ENCODE measurements at places on chromosomes 5 and 9. TPM values are rescaled to one million over a fixed set of nuclear protein-coding genes. Genes with fewer than 3 reads are reported as not detected.
A peak's percentile ranks its signal among the peaks of the same experiment; 100 is the strongest.

DNA sequence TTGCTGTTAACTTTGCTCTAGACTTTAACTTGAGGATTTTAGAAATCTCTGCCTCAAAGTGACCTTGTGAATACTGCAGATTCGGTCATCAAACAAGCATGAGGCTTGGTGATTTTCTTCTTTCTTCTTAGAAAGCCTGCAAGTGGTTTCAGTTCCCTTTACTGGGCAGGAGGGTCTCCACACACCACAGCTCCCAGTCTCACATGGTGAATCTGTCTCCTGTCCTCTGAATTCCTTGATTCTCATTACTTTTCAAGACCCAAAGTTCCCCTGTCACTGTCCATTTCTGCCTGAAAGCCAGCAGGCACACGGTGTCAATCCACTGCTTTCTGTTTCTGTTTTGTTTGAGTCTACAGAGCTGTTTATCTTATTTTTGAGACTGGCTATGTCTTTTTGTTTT lies 14.1 kb downstream of the HSPB3 start:
- H3K27ac ChIP-seq = peak overlapping the region; percentile 94
- H3K4me1 ChIP-seq = peaks cover 4% of the 10 kb centered on the region
- peak; percentile 18 for DNase-seq
- H3K4me3 ChIP-seq = peak overlapping the region; percentile 44

- H3K4me1 ChIP-seq = no peaks in the 10 kb centered on the region
- H3K4me3 ChIP-seq = no peak overlapping the region
- 0 out of 2 replicates have a peak, but pooled peaks cover 2% of the 10 kb centered on the region for H3K27me3 ChIP-seq
- no peaks in the 10 kb centered on the region for H3K36me3 ChIP-seq
- DNase-seq = no peak
Observed at GRCh38 chr5:137336161-137336560, 163.0 kb downstream of the SPOCK1 start.

Gene PCDHGB5
- 17.5 TPM for total RNA-seq

Gene SLC1A1
- 3.9 TPM for total RNA-seq

Gene PPIC
- total RNA-seq = 20.6 TPM

Gene GRIN1
- total RNA-seq = not detected

DNA sequence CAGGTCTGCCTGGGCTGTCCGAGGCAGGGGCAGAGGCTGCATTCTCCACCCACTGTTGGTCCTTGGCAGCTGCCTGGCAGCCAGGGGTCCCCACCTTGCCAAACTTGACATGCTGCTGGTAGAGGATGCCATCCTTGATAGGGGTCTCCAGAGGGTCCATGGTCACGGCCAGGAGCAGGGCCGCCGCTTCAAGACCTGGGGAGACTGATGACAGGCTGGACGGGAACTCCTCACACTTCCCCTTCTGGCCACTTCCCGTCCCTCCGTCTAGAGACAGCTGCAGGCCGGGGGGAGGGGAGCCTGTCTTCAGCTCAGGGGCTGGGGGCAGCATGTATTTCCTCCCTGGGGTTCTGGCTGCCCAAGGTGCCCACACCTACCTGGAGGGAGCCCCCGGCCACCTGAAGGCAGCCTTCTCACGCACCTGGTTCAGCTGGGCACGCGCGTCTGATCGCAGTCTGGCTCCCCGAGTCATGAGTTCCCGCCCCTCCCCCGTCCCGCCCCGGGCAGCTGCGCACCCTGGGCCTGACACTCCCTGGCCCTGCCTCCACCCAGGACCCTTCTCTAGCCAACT lies at the start of gene DOK3:
Gene DOK3 (minus strand): TSS at position 446 of the 571 bp plus-strand sequence. CDS start 286 bp downstream, at position 160.
- H3K27ac ChIP-seq = no peak within 1 kb of the TSS
- no peaks in the 10 kb centered on the region for H3K4me1 ChIP-seq
- peaks cover 45% of the 10 kb centered on the region for H3K36me3 ChIP-seq
- H3K27me3 ChIP-seq = no peaks in the 10 kb centered on the region

DNA sequence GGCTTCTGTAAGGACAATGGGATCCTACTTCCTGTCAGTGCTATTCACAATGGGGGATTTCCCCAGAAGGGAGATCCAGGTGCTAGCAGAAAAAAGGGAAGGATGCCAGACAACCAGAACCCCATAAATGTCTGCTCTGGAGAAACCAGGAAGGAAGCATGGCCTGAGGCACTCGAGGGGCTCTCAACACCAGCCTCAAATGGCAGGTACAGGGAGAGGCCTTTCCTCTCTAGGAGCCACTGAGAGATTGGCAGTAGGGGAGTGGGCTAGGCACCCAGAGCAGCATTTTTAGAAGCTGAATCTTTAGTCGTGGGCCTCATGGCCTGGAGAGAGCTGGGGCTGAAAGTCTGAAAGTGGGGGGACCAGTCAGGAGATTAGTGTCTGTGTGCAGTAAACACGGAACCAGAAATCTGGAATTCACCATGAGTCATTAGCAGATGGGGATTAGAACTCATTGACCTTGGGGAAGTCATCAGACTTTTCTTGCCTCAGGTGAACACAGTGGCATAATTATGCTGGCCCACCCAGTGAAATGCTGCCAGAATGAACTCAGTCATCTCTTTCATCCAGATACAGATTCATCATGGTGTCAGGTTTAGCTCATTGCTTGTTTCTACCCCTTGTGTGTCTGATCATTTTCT lies 28.3 kb downstream of the ARHGEF28 start:
- H3K4me3 ChIP-seq = no peak overlapping the region
- no peaks in the 10 kb centered on the region for H3K36me3 ChIP-seq
- H3K27ac ChIP-seq = no peak overlapping the region
- H3K4me1 ChIP-seq = peaks cover 8% of the 10 kb centered on the region
- peak; percentile 69 for DNase-seq

GRCh38 chr9:137042751-137043727 lies 2.9 kb downstream of the NPDC1 start:
- no peak overlapping the region for H3K4me3 ChIP-seq
- H3K27me3 ChIP-seq = peaks cover 9% of the 10 kb centered on the region
- H3K36me3 ChIP-seq = peaks cover 15% of the 10 kb centered on the region
- no peak overlapping the region for H3K27ac ChIP-seq
- no peak for DNase-seq
- H3K4me1 ChIP-seq = peaks cover 11% of the 10 kb centered on the region

Gene MARCOL
- not detected for total RNA-seq

GRCh38 chr5:19767987-19768386 lies 220.0 kb downstream of the CDH18 start:
- H3K4me3 ChIP-seq = no peak overlapping the region
- no peaks in the 10 kb centered on the region for H3K4me1 ChIP-seq
- no peaks in the 10 kb centered on the region for H3K36me3 ChIP-seq
- no peak overlapping the region for H3K27ac ChIP-seq
- DNase-seq = no peak

Gene SERF1A
- 2.2 TPM for total RNA-seq

Gene BARHL1
- not detected for total RNA-seq

Gene TMEM232
- 0.56 TPM for total RNA-seq

DNA sequence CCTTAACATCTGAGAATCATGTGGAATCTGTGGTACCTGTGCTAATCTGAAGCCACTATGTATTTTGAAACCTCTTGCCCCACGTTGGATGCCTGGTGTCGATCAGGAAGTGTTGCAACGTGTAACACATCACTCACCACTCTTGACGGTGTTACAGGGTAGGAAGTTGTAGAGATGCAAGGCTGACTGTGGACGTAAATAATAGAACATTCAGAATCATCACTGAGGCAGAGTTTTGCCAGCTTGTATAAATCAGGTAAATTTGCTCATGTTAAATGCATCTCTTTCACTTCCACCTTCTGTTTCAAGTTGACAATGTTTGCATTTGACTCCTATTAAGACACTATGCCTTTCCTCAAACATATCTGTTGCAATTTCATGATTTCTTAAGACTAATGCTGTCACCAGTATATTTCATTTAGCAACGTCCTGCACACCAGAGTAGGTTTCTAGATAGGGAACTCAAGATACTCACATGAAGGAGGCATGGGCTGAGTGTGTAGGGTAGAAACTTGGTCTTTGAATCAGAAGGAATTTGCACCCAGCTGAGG lies 38.1 kb downstream of the BASP1 start:
- peaks cover 34% of the 10 kb centered on the region for H3K4me1 ChIP-seq
- no peak overlapping the region for H3K27ac ChIP-seq
- H3K27me3 ChIP-seq = no peaks in the 10 kb centered on the region
- peaks cover 16% of the 10 kb centered on the region for H3K36me3 ChIP-seq

DNA sequence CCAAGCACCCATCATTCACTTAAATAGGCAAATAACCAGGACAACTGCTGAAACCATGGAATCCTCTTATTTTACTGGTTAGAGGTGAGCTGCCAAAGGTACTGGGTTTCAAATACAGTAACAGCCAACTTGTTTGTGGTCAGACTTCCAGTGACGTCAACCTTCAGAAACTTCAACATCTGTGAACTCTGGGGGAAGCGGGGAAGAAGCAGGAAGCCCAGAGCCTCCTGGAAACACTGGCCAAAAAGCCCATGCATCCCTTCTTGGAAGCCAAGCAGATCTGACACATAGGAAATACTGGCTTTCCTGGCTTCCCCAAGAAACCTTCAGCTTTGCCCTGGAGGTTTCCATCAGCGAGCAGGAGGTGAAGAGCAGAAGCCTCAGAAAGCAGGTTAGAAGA lies 4.9 kb upstream of the FRRS1L start:
- peak; percentile 59 for DNase-seq
- no peaks in the 10 kb centered on the region for H3K36me3 ChIP-seq
- no peak overlapping the region for H3K4me3 ChIP-seq
- no peaks in the 10 kb centered on the region for H3K4me1 ChIP-seq

DNA sequence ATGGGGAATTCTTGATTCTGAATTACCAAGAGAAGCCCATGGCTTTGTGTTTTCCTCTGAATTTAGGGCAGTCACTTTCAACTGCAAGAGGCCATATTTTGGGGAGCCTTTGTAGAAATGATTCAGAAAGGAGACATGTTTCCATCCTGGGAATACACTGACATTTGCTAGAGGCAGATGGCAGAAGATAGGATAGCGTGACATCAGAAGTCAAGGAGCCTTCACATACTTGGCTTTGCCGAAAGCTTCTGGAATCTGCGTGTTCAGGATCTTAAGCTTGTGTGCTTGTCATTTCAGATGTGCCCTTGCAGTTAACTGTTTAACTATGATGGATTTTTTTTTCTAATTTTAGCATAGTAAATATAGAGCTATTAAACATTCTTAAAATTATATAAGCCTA lies 296.2 kb downstream of the ARHGEF28 start:
- no peaks in the 10 kb centered on the region for H3K4me1 ChIP-seq
- DNase-seq = no peak
- no peak overlapping the region for H3K27ac ChIP-seq
- H3K4me3 ChIP-seq = no peak overlapping the region

Gene PHPT1
- 79.8 TPM for total RNA-seq

- H3K36me3 ChIP-seq = no peaks in the 10 kb centered on the region
- DNase-seq = no peak
- no peak overlapping the region for H3K27ac ChIP-seq
- no peak overlapping the region for H3K4me3 ChIP-seq
- 0 out of 2 replicates have a peak, but pooled peaks cover 2% of the 10 kb centered on the region for H3K27me3 ChIP-seq
Observed at GRCh38 chr5:56640763-56641406, 174.5 kb upstream of the MAP3K1 start.

DNA sequence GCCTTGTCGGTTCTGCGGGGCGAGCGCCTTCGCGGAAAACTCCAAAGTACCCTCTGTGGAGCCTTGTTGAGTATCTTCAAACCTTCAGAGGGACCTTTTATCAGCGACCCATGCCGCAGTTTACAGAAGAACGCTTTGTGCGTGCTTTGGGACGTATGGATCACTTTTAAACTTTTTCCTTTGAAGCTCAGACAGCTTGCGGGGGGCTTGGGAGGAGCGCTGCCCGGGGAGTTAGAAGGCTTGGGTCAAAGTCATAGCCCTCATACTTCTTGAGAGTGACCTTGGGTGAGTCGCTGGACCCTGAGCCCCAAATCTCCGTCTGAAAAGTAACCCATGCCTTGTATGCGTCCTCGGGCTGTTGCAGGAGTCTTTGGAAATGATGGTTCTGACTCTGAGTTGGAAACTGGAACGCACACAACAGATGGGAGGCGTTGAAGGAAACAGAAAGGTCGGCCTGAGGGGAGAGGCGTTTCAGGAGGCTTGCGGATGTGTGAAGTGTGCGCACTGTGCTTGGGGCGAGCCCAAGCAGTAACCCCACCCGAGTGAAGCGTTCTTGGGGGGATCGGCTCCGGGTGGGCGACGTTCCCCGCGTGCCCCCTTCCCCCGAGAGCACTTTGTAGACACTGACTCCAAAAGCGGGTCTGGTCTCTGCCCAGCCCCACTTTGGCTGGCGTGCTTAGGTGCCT lies 661 bp upstream of the SLC25A51 start:
- 0 out of 2 replicates have a peak, but pooled peaks cover 2% of the 10 kb centered on the region for H3K36me3 ChIP-seq
- H3K4me3 ChIP-seq = peak overlapping the region; percentile 78

Gene PCDHB5
- total RNA-seq = 0.28 TPM

Gene FYB1
- total RNA-seq = not detected

DNA sequence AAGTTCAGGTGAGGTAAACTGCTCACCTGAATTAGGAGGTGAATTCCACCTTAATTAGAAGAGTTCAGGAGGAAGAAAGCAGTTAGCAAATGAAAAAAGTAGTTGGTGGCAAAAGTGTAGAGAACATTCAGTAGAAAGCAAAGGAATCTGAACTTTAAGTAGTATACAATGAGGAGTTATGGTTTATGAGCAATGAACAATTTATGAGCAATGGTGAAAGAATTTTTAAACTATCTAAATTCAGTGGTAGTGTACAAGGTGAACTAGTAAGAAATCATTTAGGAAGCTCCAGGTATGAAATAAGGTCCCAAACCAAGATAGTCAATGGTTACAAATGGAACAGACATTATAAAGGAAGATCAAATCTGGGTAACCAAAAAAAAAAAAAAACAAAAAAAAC lies 3.1 kb downstream of the CETN3 start:
- H3K4me1 ChIP-seq = no peaks in the 10 kb centered on the region
- H3K27ac ChIP-seq = no peak overlapping the region
- H3K4me3 ChIP-seq = no peak overlapping the region
- peak; percentile 10 for DNase-seq
- H3K36me3 ChIP-seq = no peaks in the 10 kb centered on the region

Gene C1QTNF3
- total RNA-seq = 0.28 TPM

DNA sequence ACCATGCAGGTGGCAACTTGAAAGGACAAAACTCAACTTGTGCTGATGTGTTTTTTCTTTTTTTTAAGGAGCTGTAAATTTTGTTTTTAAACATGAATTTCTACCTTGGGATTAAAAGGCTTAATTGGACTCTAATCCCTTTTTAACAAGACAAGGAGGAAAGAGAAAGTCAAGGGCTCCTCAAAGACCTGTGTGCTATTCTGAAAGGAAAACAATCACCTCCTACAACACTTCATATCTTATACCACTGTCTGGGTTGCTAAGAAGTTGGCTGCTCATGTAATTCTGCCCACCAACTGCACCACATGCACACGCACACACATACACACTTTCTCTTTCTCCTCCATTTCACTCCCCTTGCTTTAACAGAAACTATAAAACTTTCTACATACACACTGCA lies 78.6 kb downstream of the SH3RF2 start:
- no peaks in the 10 kb centered on the region for H3K27me3 ChIP-seq
- no peaks in the 10 kb centered on the region for H3K36me3 ChIP-seq
- H3K4me3 ChIP-seq = no peak overlapping the region
- no peak for DNase-seq
- H3K27ac ChIP-seq = no peak overlapping the region

Gene RPS14
- total RNA-seq = 7,310 TPM

GRCh38 chr5:56388229-56388985 lies 155.3 kb upstream of the ANKRD55 start:
- no peaks in the 10 kb centered on the region for H3K36me3 ChIP-seq
- no peaks in the 10 kb centered on the region for H3K4me1 ChIP-seq
- no peak for DNase-seq
- no peak overlapping the region for H3K4me3 ChIP-seq

GRCh38 chr9:36316611-36317317 lies 58.5 kb upstream of the GNE start:
- no peaks in the 10 kb centered on the region for H3K36me3 ChIP-seq
- H3K27ac ChIP-seq = no peak overlapping the region
- peaks cover 3% of the 10 kb centered on the region for H3K27me3 ChIP-seq
- no peak overlapping the region for H3K4me3 ChIP-seq
- DNase-seq = no peak
- H3K4me1 ChIP-seq = no peaks in the 10 kb centered on the region
